GM12878 (cell line): ENCODE measurements at places on chromosomes 6 and 20. TPM values are rescaled to one million over a fixed set of nuclear protein-coding genes. Genes with fewer than 3 reads are reported as not detected.
A peak's percentile ranks its signal among the peaks of the same experiment; 100 is the strongest.

- no peaks in the 10 kb centered on the region for H3K36me3 ChIP-seq
- DNase-seq: no peak
- H3K4me3 ChIP-seq: no peak within 1 kb of the TSS
- no peak within 1 kb of the TSS for H3K27ac ChIP-seq
- H3K4me1 ChIP-seq: no peaks in the 10 kb centered on the region
Observed at GRCh38 chr20:21705575-21706260, at the start of gene PAX1. TSS of gene PAX1 (plus strand) at chr20:21705664. CDS start at chr20:21705713, 49 bp downstream.

DNA sequence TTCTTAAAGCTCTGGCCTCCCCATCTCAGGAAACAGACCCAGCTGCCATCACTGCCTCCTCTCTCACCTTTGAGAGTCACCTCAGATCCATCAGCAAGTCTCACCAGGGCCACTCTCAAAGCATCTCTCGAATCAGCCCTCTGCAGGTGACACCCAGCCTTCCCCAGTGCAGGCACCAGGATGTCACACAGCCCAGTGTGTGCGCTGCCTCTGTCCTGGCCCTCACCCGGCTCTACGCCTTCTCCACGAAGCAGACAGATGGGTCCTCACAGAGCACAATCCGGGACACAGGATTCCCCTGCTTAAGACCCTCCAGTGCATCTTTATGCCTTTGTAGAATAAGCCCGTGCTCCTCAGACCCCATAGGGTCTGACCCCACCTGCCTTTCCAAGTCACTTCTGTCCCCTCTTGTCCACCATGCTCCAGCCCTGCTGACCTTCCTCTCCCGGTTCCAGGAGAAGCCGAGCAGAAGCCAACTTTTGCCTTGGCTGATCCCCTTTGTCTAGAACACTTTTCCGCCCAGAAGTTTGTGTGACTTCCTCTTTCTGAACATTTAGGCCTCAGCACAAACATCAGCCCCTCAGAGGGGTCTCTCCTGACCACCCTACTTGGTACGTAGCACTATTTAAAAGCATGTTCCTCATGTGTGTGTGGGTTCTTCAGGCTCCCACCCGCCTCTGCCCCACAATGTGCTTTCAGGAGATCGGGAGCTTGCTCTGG is 60.2 kb downstream of the PSMG4 start:
- H3K27me3 ChIP-seq: no peaks in the 10 kb centered on the region; the same call in 1 of the 2 replicates
- peaks cover 9% of the 10 kb centered on the region for H3K4me1 ChIP-seq
- DNase-seq: no peak
- no peak overlapping the region for H3K4me3 ChIP-seq
- H3K36me3 ChIP-seq: no peaks in the 10 kb centered on the region
- no peak overlapping the region for H3K27ac ChIP-seq

DNA sequence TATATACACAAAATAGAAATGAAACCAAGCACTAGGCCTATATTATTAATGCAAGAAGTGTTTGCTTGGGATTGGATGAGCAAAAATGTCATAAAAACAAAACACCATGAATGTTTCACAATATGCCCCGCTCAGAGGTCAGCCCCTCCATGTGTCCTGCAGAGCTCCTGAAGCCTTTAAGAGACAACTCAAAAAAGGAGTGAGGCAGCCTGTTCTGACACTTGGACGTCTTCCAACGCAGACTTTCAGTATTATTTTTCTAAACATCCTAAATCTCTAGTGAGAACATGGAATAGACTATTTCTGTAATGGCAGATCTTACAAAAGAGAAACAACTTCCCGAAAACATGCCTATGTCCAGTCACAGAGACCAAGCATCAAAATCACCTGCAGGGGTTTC is 322.6 kb downstream of the PRKN start:
- no peaks in the 10 kb centered on the region for H3K4me1 ChIP-seq
- no peaks in the 10 kb centered on the region for H3K27me3 ChIP-seq
- no peak overlapping the region for H3K4me3 ChIP-seq
- H3K36me3 ChIP-seq: no peaks in the 10 kb centered on the region

DNA sequence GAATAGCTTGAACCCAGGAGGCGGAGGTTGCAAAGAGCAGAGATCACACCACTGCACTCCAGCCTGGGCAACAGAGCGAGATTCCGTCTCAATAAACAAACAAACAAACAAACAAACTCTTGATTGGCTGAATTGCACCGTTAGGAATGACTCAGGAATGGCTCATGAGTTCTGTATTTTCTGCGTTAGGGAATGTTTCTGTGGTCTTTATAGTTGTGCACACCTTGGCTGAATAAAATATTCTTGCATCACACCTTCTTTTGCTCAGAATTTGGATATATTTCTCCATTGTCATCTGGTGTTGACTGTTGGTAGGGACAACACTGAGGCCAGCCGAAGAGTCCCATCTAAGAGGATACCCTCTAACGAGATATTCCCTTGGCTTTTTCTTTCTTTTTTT is 19.6 kb upstream of the PI16 start:
- no peak overlapping the region for H3K27ac ChIP-seq
- no peak for DNase-seq
- H3K4me1 ChIP-seq: no peaks in the 10 kb centered on the region
- H3K36me3 ChIP-seq: no peaks in the 10 kb centered on the region
- H3K27me3 ChIP-seq: no peaks in the 10 kb centered on the region
- no peak overlapping the region for H3K4me3 ChIP-seq

Gene AVP
- not detected in 2 replicates for total RNA-seq

Gene EGFL8
- total RNA-seq: 2.6 and 3.0 TPM in 2 replicates

Gene TSPO2
- total RNA-seq: not detected in 2 replicates

Gene TRIM31
- 0.18 and 0.35 TPM in 2 replicates for total RNA-seq

DNA sequence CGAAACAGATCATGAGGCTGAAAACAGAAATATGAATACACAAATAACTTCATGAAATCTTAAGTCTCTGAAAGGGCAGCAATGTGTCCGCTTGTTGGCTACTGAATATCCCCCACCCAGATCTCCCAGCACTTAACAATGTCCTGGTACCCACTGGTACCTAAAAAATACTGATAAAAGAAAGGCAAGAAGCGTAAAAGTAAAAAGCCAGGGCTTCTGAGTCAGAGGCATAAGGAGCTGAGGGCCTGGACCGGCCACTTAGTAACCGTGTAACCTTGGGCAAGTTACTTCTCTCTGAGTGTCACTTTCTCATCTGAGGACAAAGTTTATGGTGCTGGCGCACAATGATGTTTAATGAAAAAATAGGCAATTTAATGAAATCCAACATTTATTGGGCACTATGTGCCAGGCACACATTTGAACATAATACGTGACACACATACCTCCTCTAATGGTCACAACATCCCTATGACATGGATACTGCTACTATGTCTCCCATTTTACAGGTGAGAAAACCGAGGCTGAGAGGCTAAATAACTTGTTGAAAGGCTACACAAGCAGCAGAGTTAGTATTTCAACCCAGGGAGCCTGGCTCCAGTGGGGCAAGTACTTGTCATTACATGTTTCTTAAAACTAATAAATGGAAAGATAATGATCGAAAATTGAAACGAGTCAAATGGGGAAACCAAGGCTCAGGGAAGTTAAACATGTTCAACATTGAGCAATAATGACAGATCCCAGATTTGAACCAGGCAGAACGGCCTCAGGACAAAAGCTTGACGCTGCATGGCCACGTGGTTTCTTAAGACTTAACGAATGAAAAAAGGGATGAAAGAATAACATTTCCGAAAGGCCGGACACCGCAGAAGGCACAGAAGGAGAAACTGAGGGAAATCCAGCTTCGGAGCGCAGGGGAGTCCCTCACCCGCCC is 828 bp downstream of the TP53RK start:
- no peak for DNase-seq
- peaks cover 11% of the 10 kb centered on the region for H3K4me1 ChIP-seq
- peak overlapping the region; percentile 78 for H3K4me3 ChIP-seq

- no peaks in the 10 kb centered on the region for H3K27me3 ChIP-seq
- DNase-seq: no peak
- H3K4me1 ChIP-seq: no peaks in the 10 kb centered on the region
Observed at GRCh38 chr6:92404281-92404680, 1015.1 kb downstream of the EPHA7 start.

Gene EBF4
- total RNA-seq: 0.13 TPM in 1 of 2 replicates, not detected in the other
